ENCODE measurements at places on chromosomes 12 and 14. TPM values are rescaled to one million over a fixed set of nuclear protein-coding genes. Genes with fewer than 3 reads are reported as not detected.

DNA sequence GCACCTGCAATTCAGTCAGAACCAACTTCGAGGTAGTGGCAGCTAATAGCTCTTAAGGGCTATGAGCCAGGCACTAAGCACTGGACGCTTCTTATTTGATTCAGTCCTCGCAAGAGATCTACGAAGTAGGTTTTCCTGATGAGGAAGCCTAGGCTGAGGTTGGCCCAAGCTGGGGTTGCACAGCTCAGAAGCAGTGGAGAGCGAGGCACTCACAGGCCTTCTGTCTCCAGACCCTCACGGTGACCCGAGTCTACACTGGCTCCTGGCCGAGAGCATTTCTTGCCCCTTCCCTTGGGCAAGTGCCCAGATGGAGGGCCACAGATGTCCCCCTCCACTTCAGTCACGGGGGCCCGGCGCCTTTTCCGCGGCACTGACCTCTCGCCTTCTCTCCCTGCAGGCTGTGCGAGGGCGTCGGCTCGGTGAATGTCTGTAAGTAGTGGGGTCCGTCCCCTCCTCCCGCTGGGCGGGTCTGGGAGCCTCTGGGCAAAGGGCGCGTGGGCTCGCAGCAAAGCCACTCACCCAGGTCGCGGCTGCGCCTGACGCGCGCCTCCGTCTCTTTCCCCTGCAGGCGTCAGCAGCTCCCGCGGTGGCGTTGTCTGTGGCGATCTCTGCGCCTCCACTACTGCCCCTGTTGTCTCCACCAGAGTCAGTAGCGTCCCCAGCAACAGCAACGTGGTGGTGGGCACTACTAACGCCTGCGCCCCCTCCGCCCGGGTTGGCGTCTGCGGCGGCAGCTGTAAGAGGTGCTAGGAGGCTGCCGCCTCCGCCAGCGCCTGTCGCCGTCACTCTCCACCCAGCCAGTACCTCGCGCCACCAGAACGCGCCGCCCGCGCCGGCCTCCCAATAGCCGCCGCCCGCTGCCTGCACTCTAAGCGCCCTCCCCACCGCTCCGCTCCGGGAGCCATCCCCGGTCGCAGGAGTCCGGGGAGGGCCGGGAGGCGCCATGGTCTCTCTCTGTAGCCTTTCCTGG is 13.1 kb downstream of the KRT83 start:
- peak; percentile 9 for DNase-seq

NTS gene
- polyA plus RNA-seq: 0.68 TPM

- peak; percentile 50 for DNase-seq
These were observed 23.0 kb downstream of the DIO3 start for GRCh38 chr14:101584055-101584859.

- DNase-seq: no peak
These were observed 84.7 kb downstream of the TTC7B start for GRCh38 chr14:90731487-90731886.

- DNase-seq: no peak
These were observed 140.0 kb downstream of the DPF3 start for GRCh38 chr14:72753879-72754400.

TAS2R13 gene
- polyA plus RNA-seq: 0.11 TPM

GRCh38 chr12:26554332-26554731 is 278.7 kb downstream of the ITPR2 start:
- DNase-seq: no peak

DNA sequence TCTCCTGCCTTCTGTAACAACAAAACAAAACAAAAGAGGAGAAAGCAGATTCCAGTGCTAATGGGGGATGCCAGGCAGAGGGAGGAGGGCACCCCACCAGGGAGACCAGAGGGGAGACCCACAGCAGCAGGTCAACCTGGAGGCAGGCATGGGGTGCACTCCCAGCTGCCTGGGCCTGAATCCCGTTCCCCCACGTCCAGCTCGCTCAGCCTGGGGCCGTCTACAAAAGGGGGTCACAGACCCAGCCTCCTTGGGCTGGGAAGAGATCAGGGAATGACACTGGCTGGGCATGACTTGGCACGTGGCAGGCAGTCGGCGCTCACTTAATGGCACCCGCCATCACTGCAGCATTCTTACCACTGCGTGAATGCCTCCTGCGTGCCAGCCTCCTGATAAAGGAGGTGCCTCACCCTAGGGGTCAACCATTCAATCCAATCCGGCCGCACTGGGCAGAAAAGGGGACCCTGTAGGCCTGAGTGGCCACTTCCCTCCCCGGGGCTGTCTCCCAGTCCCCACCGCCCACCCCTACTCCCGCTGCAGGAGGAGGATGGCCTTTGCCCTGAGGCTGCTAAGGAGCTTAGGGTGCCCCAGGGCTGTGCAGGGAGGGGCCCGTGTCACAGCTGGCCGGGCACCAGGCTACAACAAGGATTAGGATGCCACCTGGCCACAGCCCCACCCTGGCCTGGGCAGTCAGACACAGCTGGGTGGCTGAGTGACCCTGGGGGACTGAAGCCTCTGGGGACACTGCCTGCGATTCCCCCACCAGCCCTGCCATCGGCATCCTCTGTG is 87.5 kb downstream of the NCOR2 start:
- DNase-seq: no peak

- no peak for DNase-seq
These were observed 3.6 kb downstream of the ITGA7 start for GRCh38 chr12:55703901-55704761.

DNA sequence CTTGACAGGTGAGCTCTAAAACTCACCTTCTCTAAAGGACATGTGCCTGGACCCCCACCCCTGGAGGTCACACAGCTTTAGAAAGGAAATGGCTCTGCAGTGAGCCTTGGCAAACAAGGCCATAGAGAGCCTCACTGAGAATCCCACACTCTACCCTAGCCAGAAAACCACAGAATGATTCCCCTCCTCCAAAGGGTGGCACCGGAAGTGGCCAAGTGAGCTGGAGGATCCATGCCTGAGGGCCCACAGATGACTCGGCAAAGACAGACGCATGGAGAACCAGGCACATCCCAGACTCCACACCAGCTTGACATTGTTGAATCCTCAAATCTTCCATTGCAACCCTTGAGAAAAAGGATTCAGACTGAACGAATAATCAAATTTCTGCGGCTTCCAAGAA is 54.2 kb upstream of the PTHLH start:
- DNase-seq: no peak

DNA sequence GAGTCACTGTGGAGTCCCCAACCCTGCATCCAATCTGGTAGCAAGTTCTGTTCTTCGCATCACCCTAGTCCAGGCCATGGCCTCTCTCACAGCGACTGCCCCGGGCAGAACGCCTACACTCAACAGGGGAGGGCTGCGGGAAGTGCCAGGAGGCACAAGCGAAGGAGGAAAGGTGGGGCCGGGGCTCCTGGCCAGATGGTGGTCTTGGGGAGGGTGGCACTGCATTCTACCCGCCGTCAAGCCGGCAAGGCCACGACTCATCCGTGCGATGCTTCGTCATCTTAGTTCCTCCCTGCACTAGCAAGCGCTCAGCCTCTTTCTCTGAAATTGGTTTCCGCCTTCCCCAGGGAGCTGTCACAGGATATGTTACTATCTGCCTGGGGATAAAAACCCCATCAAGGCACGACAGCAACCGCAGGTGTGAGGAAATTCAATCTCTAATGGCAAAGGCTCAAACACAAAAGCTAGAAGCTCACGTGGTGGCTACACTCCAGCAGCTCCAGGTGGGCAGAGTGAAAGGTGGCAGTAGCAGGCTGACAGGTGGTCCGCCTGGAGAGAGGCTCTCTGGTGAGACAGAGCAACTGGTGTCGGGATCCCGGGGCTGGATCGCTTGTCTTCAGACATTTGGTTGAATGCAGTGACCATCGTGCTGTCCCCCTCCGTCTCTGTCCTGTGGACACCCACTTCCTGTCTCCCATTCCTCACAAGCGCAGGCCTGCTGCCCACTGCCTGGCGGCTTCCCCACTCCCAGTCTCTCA is 34.1 kb downstream of the ACADS start:
- no peak for DNase-seq

DNA sequence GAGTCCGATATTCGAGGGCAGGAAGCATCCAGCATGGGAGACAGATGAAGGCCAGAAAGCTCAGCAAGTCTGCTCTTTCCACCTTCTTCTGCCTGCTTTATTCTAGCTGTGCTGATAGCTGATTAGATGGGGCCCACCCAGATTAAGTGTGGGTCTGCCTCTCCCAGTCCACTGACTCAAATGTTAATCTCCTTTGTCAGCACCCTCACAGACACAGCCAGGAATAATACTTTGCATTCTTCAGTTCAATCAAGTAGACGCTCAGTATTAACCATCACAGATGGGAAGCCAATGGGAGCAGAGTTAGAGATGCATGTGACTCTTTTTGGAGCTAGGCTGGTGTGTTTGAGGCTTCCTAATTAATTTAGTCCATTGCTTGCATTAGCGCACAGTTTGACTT is 17.0 kb downstream of the C12orf75 start:
- DNase-seq: no peak

- no peak for DNase-seq
These were observed 24.1 kb downstream of the PRIMA1 start for GRCh38 chr14:93764211-93764659.

AHNAK2 gene
- 12.7 TPM for polyA plus RNA-seq

TTC9 gene
- 10.9 TPM for polyA plus RNA-seq

AICDA gene
- polyA plus RNA-seq: 0.30 TPM

DNA sequence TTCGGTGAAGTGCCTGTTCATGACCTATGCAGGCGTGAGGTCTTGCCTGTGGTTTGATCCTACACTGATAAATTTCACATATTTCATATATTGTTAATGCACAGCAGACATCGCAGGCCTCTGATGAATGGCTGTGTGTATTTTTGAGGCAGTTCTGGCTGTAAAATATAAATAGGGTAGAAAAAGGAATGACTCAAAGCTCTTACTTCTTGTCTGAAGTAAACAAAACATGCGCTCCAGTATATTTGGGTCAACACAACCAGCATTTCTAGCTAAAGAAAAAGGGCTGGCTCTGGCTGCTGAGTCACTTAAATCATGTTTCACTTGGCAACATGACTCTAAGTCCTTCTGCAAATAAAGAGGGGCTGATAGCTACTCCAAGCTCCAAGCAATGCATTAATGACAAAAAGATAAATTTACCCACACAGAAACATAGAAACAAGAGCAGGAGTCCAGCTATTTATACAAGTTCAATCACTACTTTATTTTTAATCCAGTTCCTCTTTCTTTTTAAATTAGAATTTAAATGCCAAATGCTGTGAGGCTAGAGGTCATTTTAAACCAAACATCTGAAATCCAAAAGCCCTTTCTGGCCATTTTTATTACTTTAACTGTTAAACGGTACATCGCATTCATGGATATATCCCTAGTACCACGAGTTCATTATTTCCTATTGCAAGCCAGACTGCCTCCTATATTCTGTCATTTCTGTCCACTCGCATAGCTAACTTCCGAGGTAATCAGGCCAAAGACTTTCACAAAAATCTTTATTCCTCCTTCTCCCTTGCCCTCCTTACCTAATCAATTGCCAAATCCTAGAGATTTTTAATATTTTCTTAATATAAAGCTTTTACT is 54.3 kb upstream of the TMCC3 start:
- no peak for DNase-seq

TCL1A gene
- polyA plus RNA-seq: 0.73 TPM

ACSS3 gene
- 7.0 TPM for polyA plus RNA-seq

SINHCAF gene
- 30.7 TPM for polyA plus RNA-seq

GRCh38 chr12:56267443-56268071 is 815 bp downstream of the COQ10A start:
- no peak for DNase-seq

GRCh38 chr12:14774906-14775635 is 28.2 kb downstream of the WBP11 start:
- peak; percentile 45 for DNase-seq

GRCh38 chr12:82876075-82876474 is 189.4 kb downstream of the TMTC2 start:
- DNase-seq: no peak

DNA sequence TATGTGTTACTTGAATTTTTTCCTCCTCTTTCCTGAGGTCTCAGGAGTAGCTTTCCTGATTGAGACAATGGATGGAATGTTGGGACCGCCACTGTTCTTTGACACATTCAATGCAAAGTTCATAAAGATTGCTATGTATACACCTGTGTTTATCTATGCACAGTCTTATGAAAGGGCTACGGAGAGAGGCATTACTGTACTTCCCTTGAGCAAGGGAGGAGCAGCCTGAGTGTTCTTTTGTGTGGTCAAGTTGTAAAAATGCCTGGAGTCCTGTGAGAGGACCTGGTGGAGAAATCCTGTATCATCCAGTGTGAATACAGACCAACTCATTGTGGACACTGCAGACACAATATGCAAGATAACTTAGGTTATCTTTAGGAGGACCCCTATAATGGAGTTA is 1.2 kb downstream of the SRGAP1 start:
- no peak for DNase-seq

OVCH1 gene
- polyA plus RNA-seq: 0.54 TPM

DNA sequence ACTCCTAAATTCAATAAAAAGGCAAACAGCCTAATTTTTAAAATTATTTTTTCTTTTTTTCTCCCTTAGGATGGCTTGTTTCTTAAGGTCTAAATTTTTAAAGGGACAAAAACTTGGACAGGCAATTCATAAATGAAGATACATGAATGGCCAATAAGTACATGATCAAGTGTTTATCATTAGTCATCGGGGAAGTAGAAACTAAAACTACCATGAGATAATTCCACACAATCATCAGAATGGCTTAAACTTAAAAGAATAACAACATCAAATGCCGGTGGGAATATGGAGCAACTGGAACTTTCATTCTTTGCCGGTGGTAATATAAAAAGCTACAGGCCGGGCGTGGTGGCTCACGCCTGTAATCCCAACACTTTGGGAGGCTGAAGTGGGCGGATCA is 29.1 kb downstream of the MOK start:
- DNase-seq: no peak

DNA sequence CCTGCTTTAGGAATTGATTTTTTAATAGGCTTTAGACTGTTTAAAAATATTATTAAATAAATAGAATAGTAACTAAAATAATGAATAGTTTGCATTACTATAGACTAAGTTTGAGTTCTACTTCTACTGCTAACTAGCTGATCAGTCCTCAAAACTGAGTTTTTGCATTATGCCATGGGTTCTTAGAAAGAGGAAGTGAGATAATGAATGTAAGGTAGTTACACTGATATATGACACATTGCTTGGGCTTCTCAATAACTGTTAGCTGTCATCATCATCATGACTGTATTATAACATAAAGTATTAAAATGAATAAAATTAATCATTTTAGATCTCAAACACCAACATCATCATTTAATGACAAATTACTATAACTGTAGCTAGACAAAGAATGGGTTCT is 949.7 kb downstream of the TRHDE start:
- no peak for DNase-seq

GTF2A1 gene
- polyA plus RNA-seq: 16.8 TPM

DNA sequence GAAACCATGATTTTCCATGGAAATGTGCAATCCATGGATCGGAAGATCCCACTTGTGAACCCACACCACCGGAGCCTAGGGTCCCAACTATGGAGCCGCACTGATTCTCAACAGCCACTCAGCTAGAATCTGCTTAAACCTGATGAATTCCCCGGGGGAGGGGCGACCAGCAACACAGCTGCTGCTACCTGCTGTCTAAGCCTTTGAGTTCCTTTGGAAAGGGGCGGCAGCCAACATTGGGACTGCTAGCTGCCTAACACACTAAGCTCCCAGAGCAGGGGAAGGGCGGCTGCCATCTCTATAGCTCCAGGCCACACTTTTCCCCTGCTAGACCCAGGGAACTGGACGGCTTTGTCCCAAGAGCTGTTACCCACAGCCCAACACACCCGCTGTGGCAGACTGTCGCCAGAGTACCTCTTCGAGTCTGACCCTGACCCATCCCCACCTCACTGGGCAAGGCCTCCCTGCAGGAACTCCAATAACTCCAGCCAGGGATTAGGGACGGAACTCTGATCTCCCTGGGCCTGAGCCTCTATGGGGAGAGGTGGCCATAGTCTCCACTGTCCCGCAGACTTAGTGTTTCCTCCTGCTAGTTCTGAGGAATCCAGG is 205.8 kb upstream of the SLC16A7 start:
- DNase-seq: no peak

GPR68 gene
- polyA plus RNA-seq: 0.82 TPM

DHRS2 gene
- polyA plus RNA-seq: 0.11 TPM

- no peak for DNase-seq
These were observed 699 bp upstream of the HOXC11 start for GRCh38 chr12:53972152-53972702.

Data from forelimb muscle (tissue), 1 donor.